Fibroblast of lung (primary cell): ENCODE measurements at places on chromosomes 13 and 19. TPM values are rescaled to one million over a fixed set of nuclear protein-coding genes. Genes with fewer than 3 reads are reported as not detected.

Gene PPM1N
- 1.8 and 2.8 TPM in 2 replicates for total RNA-seq

Gene MYADM
- 3.1 and 9.1 TPM in 2 replicates for total RNA-seq

Gene ZNF573
- total RNA-seq: 6.2 and 8.6 TPM in 2 replicates

DNA sequence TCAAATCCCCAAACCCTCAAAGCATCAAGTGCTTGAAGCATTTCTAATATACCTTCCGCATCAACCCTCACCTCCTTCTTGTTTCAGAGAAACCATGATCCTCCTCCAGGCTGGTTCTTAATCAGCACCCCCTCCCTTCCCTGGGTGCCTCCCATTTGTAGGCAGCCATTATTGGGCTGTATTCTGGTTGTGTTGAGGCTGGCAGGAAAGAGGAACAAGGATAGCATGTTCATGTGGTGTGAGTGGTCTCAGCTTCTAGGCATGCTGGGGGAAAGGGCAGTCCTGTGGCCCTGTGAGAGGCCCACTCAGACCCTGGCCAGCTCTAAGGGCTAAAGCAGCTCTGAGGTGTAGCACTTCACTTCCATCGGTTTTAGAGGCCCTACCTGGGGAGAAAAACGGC lies 18.9 kb upstream of the TRIM13 start:
- no peak for DNase-seq

DNA sequence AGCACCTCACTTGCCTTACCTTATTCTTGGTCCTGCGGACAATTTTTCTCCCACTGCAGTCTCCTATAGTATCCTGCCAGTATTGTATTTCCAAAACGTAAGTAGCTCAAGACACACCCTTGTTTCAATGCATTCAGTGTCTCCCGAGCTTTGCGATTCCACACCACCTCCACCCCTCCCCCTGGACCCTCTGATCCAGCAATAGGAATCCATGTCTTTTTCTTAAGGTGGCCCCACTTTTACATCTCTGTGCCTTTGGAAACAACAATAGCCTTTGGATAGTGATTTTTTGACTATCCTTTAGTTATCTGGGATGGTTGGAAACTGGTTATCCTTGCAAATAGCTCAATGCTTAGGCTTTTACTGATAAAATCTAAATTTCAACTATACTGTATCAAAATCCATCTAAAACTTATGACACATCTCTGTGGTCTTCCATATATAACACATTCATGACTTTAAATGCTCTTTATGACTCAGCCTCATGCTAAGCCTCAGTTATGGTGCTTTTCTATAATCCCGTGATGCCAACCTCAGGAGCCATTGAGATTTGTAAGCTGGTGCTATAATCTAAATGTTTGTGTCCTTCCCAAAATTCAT lies 27.1 kb downstream of the FAM216B start:
- no peak for DNase-seq

DNA sequence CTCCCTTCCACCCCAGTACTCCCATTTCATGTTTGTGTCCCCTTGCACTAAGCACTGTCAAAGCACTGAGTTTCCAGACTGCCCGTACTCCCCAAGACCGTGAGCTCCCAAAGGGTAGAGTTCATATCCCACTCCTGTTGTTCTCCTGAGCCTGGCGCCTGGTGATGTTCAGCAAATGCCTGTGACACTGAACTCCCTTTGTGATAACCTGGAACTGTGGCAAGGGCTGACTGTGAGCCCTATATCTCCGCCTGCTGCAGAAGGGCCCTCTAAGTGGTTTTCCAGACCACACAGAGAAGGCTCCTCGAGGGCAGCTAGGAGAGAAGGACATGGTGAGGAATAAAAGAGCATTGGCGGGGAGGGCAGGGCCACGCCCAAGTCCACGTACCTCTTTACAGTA lies 67.5 kb downstream of the ATP7B start:
- DNase-seq: no peak

DNA sequence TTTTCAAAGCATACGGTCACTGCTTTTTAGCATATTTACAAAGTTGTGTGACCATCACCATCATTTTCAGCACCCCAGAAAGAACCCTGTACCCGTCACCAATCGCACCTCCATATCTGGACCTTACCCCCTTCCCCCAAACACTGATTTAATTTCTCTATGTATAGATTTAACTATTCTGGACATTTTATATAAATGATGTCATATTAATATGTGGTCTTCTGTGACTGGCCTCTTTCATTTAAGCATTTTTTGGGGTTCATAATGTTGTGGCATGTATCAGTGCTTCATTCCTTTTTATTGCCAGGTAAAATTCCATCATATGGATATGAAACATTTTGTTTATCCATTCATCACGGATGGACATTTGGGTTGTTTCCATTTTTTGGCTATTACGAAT lies 74.0 kb downstream of the TBC1D4 start:
- DNase-seq: no peak

- DNase-seq: peak; percentile 46
Measured at GRCh38 chr13:97273341-97273831, 51.3 kb downstream of the MBNL2 start.

DNA sequence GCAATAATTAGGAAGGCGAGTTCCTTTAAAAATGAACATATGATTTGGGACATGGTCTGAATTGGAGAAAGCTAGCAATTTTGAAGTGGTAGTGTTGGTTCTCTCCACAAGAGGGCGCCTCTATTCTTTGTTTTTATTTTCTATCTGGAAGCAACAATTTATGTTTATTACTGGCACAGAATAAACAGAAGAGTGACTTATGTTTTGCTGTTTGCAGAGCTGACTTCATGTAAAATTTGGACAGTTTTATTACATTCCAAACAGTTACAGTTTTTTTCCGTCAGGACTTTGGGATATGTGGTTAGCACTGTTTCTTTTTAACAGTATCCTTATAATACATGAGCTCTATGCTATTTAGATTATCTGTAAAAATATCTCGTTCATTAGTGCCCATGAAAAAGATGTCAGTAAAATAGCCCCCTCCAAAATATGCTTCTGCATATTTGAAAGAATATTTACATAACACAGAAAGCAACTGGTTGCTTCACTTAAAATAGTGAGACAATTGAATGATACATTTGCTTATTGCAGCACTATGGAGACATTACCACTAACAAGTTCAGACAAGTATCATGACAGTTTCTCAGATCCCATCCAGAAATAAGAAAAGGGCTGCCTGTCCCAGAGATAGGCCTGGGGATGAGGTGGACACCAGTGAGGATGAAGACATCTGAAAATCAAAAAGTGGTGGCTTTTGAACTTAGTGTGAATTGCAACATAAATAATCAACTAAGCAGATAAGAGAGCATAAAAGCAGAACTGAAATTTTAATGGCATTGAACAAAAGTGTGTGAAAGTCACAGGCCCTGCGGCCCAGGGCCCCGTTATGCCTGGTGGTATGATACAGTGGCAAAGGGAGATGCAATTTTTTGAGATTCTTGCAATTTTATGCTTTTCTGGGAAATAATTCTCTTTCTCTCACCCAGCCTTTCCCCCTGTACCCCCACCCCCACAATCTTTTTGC lies 32.3 kb upstream of the FGF9 start:
- DNase-seq: no peak
